ENCODE measurements at places on chromosomes 2 and 18. TPM values are rescaled to one million over a fixed set of nuclear protein-coding genes. Genes with fewer than 3 reads are reported as not detected.
A peak's percentile ranks its signal among the peaks of the same experiment; 100 is the strongest.

GRCh38 chr2:70124983-70125480 lies 37.8 kb downstream of the PCBP1 start:
- H3K4me1 ChIP-seq: peaks cover 20% of the 10 kb centered on the region
- no peaks in the 10 kb centered on the region for H3K27me3 ChIP-seq
- H3K36me3 ChIP-seq: no peaks in the 10 kb centered on the region
- H3K27ac ChIP-seq: peak overlapping the region; percentile 100
- peak; percentile 83 for DNase-seq

- no peaks in the 10 kb centered on the region for H3K36me3 ChIP-seq
- no peaks in the 10 kb centered on the region for H3K27me3 ChIP-seq
- no peak overlapping the region for H3K27ac ChIP-seq
- peak; percentile 74 for DNase-seq
- H3K4me3 ChIP-seq: no peak overlapping the region
Observed at GRCh38 chr18:40851014-40851429, 1104.0 kb upstream of the PIK3C3 start.

- no peaks in the 10 kb centered on the region for H3K27me3 ChIP-seq
- H3K4me1 ChIP-seq: no peaks in the 10 kb centered on the region
- H3K4me3 ChIP-seq: no peak overlapping the region
- H3K27ac ChIP-seq: no peak overlapping the region
- DNase-seq: no peak
- H3K36me3 ChIP-seq: no peaks in the 10 kb centered on the region
Observed at GRCh38 chr18:28789502-28789901, 612.6 kb upstream of the CDH2 start.

DNA sequence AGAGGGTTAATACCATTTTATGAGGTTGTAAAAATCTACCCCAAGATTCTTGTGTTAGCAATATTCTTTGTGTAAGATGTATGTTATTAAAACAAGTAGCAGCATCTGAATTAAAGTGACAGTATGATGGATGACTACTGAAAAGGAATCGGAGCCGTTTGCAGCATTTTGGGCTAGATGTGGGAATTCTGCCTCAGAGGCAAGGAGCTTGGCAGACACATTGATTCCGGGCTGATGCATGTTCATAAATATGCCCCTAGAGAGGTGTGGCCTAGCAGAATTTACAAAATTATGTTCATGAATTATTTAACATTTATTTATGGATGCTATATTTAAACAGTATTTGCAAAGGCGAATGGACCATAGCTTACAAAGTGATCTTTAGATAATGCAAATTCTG lies 389.0 kb upstream of the ETAA1 start:
- H3K27ac ChIP-seq: no peak overlapping the region
- no peak overlapping the region for H3K4me3 ChIP-seq
- peaks cover 3% of the 10 kb centered on the region for H3K4me1 ChIP-seq
- H3K36me3 ChIP-seq: no peaks in the 10 kb centered on the region
- DNase-seq: no peak

GRCh38 chr18:78984941-78985784 lies 5.5 kb downstream of the SALL3 start:
- H3K4me3 ChIP-seq: no peak overlapping the region
- H3K4me1 ChIP-seq: peaks cover 5% of the 10 kb centered on the region
- H3K27ac ChIP-seq: no peak overlapping the region
- no peak for DNase-seq

- DNase-seq: no peak
- H3K4me1 ChIP-seq: peaks cover 6% of the 10 kb centered on the region
- peaks cover 8% of the 10 kb centered on the region for H3K36me3 ChIP-seq
Observed at GRCh38 chr2:207995887-207996286, 29.4 kb downstream of the PLEKHM3 start.

- no peaks in the 10 kb centered on the region for H3K27me3 ChIP-seq
- no peak overlapping the region for H3K4me3 ChIP-seq
- DNase-seq: no peak
- H3K4me1 ChIP-seq: no peaks in the 10 kb centered on the region
Observed at GRCh38 chr18:3610813-3611212, 160.8 kb downstream of the TGIF1 start.

Gene PXDN
- total RNA-seq: 38.6 TPM

Gene SIGLEC15
- 0.64 TPM for total RNA-seq

Gene IL36RN
- not detected for total RNA-seq
